ENCODE measurements at places on chromosomes 11 and 22.
A peak's percentile ranks its signal among the peaks of the same experiment; 100 is the strongest.

DNA sequence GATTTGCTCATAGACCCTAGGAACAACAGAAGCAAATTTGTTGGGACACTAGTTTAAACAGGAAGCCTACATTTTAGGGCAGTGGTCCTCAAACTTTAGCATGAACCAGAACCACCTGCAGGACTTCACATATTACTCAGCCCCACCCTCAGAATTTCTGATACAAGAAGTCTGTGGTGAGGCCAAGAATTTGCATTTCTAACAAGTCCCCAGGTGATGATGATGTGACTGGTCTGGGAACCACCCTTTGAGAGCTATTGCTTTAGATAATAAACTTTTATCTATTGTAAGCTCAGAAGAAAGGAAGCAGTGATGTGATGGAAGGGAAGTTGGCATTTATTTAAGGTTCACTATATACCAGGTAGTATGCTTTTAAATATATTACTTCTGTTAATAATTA is 194.0 kb downstream of the FAM181B start:
- DNase-seq, result no peak

- no peak for DNase-seq
These were observed 442.2 kb downstream of the BUD13 start for GRCh38 chr11:116330439-116331185.

- DNase-seq, result no peak
These were observed 151.6 kb upstream of the NAV2 start for GRCh38 chr11:19561011-19561410.

DNA sequence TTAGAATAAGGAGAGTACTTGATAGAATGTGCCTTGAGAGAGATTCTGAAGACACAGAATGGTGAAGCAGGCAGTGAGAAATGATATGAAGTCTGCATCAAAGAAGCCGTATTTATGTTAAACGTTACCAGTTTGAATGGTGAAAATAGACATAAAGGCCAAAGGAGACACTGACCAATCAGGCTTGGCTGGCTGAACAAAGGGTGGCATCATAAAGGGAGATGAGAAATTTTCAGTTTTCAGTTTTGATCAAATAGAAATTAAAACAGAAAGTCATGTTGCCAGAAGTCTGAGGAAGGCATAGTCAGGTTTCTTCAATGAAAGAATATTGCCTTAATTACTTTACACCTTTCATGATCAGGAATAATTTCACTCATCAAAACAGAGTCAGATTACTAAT is 6.6 kb downstream of the OR51F1 start:
- no peak for DNase-seq

DNA sequence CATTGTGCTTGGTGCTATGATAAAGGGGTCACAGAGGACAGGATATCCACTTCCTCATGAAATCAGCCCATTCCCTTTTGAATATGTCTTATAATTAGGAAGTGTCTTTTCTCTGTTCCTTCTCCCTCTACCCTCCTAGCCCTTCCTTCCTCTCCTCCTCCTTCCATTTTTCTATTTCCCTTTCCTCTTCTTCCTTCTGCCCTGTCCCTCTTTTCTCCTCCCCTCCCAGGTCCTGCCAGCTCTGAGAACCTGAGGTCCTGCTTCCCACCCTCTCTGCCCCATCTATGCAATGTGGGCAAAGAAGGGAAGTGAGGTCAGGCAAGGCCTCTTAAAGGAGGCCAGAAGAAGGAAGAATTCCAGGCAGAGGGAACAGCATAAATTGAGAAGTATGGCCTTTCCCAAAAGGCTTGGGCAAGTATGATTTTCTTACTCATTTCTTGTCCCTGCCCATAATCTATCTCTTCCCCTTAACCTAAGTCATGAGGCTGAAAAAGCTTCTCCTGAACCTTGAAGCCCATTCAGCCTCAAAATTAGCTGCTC is 7.7 kb upstream of the UBASH3B start:
- DNase-seq, result no peak

GRCh38 chr22:49396817-49397216 is 430.9 kb downstream of the BRD1 start:
- no peak for DNase-seq

GRCh38 chr22:19520007-19520406 is 4.2 kb downstream of the CLDN5 start:
- no peak for DNase-seq

DNA sequence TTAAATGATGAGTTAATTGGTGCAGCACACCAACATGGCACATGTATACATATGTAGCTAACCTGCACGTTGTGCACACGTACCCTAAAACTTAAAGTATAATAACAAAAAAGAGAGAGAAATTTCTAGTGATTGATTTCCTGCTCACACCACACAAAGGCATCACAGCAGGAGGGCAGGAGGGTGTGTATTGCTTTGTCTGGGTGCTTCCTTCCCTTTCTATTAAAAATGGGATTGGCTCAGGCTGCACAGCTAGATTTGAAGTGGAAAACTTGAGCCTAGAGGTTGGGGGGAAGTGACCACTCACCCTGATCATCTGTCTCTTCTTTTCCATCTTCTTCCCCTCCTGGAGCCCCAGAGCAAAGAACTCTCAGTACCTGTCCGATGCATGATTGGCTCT is 944 bp upstream of the SCGB1D2 start:
- peak; percentile 70 for DNase-seq

GRCh38 chr11:57377107-57377506 is 3.8 kb downstream of the PRG3 start:
- no peak for DNase-seq

GRCh38 chr11:73969091-73969490 is 13.6 kb downstream of the UCP2 start:
- no peak for DNase-seq

DNA sequence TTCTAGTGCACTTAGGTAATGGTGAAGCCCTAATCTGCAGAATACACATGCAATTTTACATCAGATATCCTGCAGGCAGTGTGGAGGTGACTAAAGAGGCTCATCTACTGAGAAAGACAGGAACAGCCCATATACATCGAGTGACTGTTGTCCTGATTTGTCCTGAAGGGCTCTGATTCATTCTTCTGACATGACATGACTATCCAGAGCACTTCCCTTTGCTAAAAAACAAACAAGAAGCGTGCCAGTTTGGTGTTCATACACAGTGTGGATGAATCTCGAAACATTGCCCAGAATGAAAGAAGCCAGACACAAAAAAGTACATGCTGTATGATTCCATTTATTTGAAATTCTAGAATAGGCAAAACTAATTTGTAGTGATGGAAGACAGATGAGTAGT is 48.0 kb upstream of the AMPD3 start:
- DNase-seq, result no peak

DNA sequence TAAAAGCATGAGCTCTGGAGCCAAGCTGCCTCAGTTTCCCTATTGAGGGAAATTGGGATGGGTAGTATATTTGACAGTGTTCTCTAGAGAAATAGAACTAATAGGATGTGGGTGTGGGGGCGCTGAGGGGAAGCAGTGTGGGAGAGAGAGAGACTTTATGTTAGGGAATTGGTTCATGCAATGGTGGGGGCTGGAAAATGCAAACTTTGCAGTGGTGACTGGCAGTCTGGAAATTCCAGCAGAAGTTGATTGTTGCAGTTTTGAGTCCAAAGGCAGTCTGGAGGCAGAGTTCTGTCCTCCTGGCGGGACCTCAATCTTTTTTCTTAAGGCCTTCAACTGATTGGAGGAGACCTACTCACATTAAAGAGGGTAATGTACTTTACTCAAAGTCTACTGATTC is 59.4 kb upstream of the SYT13 start:
- no peak for DNase-seq

DNA sequence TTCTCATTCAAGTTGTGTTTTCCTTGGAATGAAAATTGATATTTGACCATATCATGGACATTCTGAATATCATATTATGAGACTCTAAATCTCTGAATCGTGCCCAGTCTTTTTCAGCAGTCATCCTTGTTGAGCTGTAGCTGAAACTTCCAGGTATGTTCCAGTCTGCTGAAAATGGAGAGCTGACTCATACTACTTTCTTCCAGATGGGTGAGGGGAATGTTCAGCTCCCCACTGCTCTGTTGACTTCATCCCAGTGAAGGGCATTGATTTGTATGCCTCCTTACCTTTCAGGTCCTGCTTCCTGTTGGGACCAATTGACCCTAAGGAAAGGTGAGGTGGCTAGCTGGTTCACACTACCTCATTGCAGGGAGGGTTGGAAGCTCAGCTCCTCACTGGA is 3.5 kb downstream of the OR5P2 start:
- DNase-seq, result no peak

Measured in NCI-H1417 (cell line).